ENCODE measurements at places on chromosomes 1 and 21.

DNA sequence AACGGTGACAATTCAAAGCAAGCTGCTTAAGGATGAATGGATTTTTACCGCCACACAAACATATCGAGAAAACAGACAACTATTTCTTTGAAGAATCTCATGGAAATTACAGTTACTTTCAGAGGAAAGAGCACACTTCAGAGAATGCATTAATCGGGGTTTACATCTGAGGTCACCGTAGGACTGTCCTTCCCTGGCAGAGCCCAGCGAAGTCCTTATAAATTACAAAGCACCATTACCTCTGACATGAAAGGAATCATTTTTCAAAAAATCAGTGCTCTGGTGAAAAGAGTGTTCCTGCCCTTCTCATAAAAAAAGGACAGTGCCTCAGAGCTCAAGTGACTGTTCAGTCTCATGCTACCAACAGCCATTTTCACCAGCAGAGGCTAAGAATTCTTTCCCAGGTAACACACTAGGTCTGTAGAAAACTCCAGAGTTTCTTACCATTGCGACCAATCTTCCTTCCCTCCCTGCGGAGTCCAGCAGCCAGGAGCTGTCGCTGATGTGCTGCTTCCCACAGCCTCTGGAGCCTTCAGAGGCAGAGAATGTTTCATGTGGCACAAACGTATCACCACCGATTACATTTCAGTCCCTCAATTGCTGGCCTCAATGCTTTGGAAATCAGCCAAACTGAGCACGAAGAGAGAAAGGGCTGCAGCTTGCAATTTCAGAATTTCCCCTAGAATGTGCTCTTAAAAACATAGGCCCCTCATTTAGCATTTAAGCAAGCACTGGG, 75.4 kb downstream of the PLD5 start:
- H3K4me3 ChIP-seq: no peak overlapping the region
- no peaks in the 10 kb centered on the region for H3K4me1 ChIP-seq
- no peaks in the 10 kb centered on the region for H3K36me3 ChIP-seq
- no peak overlapping the region for H3K27ac ChIP-seq
- H3K27me3 ChIP-seq: peaks cover 8% of the 10 kb centered on the region
- no peak for DNase-seq

DNA sequence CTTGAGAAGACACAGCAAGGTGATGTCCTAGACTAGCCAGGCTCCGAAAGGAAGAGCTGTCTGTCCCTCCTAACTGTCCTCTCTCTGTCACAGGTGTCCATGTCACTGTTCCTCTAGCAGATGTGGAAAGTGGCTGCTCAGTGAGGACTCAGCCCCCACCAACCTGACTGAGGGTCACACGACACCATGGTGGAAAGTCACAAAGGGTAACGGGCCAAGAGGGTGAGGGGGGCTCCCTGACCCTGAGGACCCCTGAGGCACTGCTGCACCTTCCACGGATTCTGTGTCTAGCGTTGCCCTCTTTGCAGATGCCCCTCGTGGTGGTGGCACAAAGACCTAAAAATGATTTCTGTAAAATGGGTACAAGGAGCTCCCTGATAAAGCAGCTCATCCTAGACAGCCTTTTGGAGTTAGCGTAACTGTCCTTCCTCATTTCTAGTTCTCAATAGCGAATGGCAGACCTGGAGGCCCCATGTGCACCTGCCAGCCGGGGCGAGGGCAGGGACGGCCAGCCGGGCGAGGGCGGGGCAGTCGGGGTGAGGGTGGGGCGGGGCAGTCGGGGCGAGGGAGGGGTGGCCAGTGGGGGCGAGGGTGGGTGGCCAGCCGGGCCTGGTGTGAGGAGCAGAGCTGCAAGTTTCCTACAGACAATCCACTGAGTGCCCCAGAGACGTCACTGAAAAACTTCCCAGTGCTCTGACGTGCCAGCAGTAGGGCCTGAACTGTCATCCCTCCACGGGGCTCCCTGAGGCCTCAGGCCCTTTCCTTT, 23.4 kb downstream of the POFUT2 start:
- no peak overlapping the region for H3K27ac ChIP-seq
- H3K27me3 ChIP-seq: no peaks in the 10 kb centered on the region
- DNase-seq: no peak
- H3K36me3 ChIP-seq: peaks cover 25% of the 10 kb centered on the region
- H3K4me3 ChIP-seq: no peak overlapping the region

GRCh38 chr1:174743654-174744561, 255.8 kb upstream of the CACYBP start:
- H3K36me3 ChIP-seq: no peaks in the 10 kb centered on the region
- H3K27ac ChIP-seq: no peak overlapping the region
- H3K4me3 ChIP-seq: no peak overlapping the region
- H3K4me1 ChIP-seq: peaks cover 4% of the 10 kb centered on the region

DNA sequence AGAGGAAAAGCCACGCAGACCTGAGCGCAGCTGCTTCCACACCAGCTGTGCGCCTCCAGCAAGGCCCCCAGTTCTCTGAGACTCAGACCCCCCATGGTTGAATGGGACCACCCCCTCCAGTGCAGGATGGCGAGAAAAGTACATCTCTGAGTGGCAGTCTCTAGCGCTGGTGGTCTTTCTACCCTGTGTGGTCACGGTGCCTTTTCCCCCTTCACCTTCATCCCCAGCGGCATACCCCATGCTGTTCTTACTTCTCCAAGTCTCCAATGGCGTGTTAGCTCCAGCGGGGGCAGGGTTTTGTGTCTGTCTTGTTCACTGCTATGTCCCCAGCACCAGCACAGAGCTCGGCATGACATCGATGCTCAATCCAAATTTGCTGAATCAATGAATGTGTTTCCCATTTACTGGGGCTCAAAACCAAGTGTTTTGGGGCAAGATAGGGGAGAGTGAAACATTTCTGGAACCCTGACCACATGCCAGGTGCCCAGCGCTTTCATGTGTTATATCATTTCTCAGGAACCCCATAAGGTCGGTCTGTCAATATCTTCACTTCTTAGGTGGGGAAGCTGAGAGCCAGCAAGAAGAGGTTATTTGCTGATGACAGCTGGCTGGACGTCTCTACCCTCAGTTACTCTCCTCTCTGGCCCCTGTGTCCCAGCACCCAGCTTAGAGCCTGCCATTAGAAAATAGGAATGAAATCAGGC, 959 bp upstream of the SDC3 start:
- peaks cover 8% of the 10 kb centered on the region for H3K4me1 ChIP-seq
- H3K36me3 ChIP-seq: no peaks in the 10 kb centered on the region
- DNase-seq: no peak

DNA sequence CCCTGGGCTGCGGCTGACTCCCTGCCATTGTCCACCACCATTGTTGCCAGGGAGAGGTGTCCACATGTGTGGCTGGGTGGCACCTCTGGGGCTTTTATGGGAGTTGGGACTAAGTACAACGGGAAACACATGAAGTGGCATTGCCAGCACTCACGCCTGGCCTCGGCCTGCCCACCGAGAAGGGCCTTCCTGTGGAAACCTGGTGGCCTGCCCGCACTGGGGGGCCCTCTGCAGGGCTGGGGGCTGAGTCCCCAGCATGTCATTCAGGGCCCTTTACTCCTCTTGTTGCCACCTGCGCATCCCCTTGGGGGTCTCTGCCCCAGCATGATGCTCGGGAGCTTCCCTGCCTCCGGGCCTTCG, 35.5 kb upstream of the RUNX3 start:
- H3K4me3 ChIP-seq: peak overlapping the region; percentile 93
- H3K36me3 ChIP-seq: peaks cover 41% of the 10 kb centered on the region
- H3K27ac ChIP-seq: peak overlapping the region; percentile 97
- H3K4me1 ChIP-seq: peaks cover 78% of the 10 kb centered on the region

- H3K4me1 ChIP-seq: no peaks in the 10 kb centered on the region
- H3K4me3 ChIP-seq: no peak overlapping the region
- no peaks in the 10 kb centered on the region for H3K27me3 ChIP-seq
- no peak overlapping the region for H3K27ac ChIP-seq
- H3K36me3 ChIP-seq: no peaks in the 10 kb centered on the region
- DNase-seq: peak; percentile 12
Observed at GRCh38 chr21:38170283-38170682, 86.5 kb upstream of the KCNJ15 start.

GRCh38 chr1:9890224-9890731, 19.8 kb downstream of the CTNNBIP1 start:
- no peak for DNase-seq
- no peak overlapping the region for H3K4me3 ChIP-seq
- H3K27me3 ChIP-seq: no peaks in the 10 kb centered on the region
- peaks cover 10% of the 10 kb centered on the region for H3K4me1 ChIP-seq
- H3K27ac ChIP-seq: no peak overlapping the region
- no peaks in the 10 kb centered on the region for H3K36me3 ChIP-seq

GRCh38 chr1:43436371-43436770, 17.4 kb downstream of the HYI start:
- peaks cover 23% of the 10 kb centered on the region for H3K36me3 ChIP-seq
- H3K4me1 ChIP-seq: no peaks in the 10 kb centered on the region
- DNase-seq: no peak
- H3K27ac ChIP-seq: no peak overlapping the region
- H3K27me3 ChIP-seq: no peaks in the 10 kb centered on the region

GRCh38 chr1:181169281-181169865, 80.9 kb downstream of the IER5 start:
- no peak overlapping the region for H3K27ac ChIP-seq
- H3K4me3 ChIP-seq: no peak overlapping the region
- DNase-seq: no peak
- H3K36me3 ChIP-seq: no peaks in the 10 kb centered on the region

DNA sequence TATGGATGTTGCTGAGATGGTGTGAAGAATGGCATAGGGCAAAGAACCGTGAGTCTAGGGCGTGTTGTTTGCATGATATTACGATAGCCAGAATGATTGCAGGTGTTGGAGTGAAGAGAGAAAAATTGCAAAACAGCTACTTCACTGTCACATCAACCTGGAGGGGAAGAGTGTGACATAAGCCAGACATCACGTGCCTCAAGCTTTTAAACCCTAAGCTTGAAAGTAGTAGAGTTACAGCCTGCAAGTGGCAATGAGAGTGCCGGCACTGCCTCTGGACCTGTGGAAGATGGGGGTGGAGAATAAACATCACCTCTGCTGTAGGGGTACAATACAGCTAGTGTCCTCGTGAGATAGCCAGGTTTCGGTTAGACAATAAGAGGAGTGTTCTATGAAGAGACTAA, 11.1 kb downstream of the EEIG2 start:
- peaks cover 3% of the 10 kb centered on the region for H3K36me3 ChIP-seq
- peaks cover 6% of the 10 kb centered on the region for H3K4me1 ChIP-seq
- H3K4me3 ChIP-seq: no peak overlapping the region
- no peak for DNase-seq

- H3K36me3 ChIP-seq: no peaks in the 10 kb centered on the region
- H3K27ac ChIP-seq: no peak overlapping the region
- H3K4me3 ChIP-seq: no peak overlapping the region
- no peak for DNase-seq
- H3K27me3 ChIP-seq: peaks cover 3% of the 10 kb centered on the region
Observed at GRCh38 chr1:162252214-162252613, 124.4 kb downstream of the SPATA46 start.

DNA sequence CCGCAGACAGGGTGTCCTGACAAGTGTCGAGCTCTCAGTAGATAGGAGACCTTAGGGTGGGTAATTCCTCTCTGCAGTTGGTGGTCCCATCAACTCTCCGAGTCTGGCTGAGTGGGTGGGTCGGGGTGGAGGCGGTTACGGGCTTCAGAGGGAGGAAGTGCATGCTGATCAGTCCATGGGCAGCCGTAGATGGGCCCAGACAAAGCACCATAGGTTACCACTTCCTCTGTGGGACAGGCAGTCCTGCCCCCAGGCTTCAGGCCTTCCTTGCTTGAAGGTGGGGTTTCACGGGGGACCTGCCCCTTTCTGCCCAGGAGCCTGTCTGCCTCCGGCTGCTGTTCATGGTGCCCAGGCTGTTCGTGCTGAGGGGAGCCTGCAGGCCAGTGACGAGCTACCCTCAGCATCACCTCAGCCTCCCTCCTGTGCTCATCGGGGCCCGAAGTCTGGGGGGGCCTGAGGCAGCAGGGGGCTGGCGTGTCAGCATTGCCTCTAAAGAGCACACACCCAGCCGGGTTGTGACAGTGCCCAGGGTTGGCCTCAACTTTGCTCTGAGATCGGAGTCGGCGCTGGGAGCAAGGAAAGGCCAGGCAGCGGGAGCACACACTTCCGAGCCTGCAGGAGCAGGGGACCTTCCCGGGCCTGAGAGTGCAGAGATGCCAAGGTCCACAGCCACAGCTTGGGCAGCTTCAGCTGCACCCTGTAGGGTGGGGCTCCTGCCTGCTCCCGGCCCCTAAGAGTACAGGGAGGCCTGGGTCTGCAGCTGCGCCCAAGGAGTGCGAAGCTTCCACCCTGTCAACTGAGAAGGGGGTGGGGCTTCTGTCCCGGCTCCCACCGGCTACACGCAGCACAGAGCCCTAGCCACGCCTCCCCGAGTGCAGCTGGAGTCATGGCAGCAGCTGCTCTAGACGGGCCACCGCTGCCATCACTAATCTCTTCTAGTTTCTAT, 225.4 kb upstream of the NRIP1 start:
- no peak overlapping the region for H3K27ac ChIP-seq
- H3K36me3 ChIP-seq: no peaks in the 10 kb centered on the region
- H3K27me3 ChIP-seq: no peaks in the 10 kb centered on the region
- H3K4me1 ChIP-seq: no peaks in the 10 kb centered on the region
- H3K4me3 ChIP-seq: no peak overlapping the region
- DNase-seq: no peak

- H3K27ac ChIP-seq: no peak overlapping the region
- H3K4me3 ChIP-seq: no peak overlapping the region
- peaks cover 72% of the 10 kb centered on the region for H3K36me3 ChIP-seq
- H3K27me3 ChIP-seq: no peaks in the 10 kb centered on the region
Observed at GRCh38 chr21:34100337-34100736, 27.0 kb downstream of the MRPS6 start.

DNA sequence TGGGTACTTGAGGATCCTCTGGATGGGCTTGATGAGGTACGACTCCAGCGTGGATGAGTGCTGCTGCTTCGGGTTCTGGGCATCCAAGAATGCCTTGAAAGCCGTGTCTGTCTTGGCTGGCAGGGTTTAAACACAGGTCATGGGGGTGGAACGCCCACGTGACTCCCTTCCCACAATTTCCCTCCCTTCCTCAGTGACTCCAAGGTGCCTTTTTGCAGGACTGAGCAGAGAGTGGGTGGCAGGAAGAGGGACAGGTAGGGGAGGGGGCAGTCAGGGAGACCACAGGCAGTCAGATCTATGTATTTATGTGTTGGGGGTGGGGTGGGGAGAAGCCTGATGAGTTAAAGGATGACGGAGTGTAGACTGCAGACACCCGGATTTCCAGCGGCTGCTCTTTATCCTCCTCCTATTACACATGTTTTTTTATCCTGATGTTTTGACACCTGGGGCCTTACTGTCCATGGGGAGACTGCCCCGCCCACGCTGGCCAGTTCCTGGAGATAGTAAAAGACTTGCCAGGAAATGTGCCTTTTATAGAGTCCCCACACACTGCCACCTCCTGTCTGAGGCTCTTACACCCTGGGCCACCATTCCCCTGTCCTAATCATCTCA, 103.2 kb upstream of the KRTAP19-8 start:
- no peak overlapping the region for H3K4me3 ChIP-seq
- H3K36me3 ChIP-seq: peaks cover 49% of the 10 kb centered on the region
- no peaks in the 10 kb centered on the region for H3K27me3 ChIP-seq
- peak overlapping the region; percentile 56 for H3K27ac ChIP-seq
